ENCODE measurements at places on chromosomes 3 and 15. TPM values are rescaled to one million over a fixed set of nuclear protein-coding genes. Genes with fewer than 3 reads are reported as not detected.
A peak's percentile ranks its signal among the peaks of the same experiment; 100 is the strongest.

The RBP2 gene
- total RNA-seq, result not detected

The SIDT1 gene
- total RNA-seq, result 0.23 TPM

The CD200 gene
- total RNA-seq, result 67.0 TPM

The ZCWPW2 gene
- 0.30 TPM for total RNA-seq

The GTF2A2 gene
- total RNA-seq, result 143 TPM

The WNT5A gene
- 14.4 TPM for total RNA-seq

The ULK4 gene
- total RNA-seq, result 10.2 TPM

- no peak for DNase-seq
These were observed 133.5 kb downstream of the IGF1R start for GRCh38 chr15:98781838-98782237.

GRCh38 chr3:73255609-73256029 lies 194.2 kb downstream of the EBLN2 start:
- DNase-seq, result no peak

GRCh38 chr3:7876741-7877297 lies 624.8 kb upstream of the LMCD1 start:
- DNase-seq, result no peak

DNA sequence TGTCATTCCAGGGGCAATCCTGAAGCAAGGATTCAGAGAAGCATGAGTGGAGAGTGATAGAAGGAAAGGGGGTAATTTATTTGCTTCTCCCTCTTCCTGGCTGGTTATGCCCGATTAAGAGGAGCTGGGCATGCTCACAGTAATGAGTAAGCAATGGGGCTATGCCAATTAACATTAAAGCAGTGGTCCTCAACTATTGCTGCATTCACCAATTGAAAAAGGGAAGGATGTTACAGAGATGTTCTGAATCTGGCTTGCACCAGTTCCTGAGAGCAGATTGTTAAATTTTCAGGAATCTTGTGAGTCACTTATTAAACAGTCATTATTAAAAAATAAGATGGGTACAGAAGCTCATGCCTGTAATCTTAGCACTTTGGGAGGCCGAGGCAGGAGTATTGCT lies 85.9 kb upstream of the ZBTB20 start:
- DNase-seq, result no peak

- no peak for DNase-seq
These were observed 405.1 kb downstream of the TUSC7 start for GRCh38 chr3:117114517-117115265.

DNA sequence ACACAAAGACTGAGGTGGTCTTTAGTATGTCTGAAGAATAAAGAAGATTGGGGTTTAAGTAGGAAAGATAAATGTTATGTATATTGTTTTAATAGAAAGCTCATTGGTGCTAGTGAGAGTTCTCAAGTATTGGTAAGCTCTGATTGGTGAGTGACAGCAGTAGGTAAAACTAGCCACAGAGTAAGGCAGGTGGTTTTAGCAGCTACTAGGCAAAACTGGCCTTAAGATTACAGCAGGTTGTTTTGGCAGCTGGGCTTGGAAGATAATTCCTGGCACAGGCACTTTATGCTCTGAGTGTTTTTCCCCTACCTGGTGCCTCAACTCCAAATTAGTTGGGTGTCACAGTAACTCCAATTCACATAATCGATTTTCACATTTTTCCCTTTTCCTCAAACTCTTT lies 66.3 kb downstream of the STAG1 start:
- DNase-seq, result no peak

- no peak for DNase-seq
These were observed 24.8 kb downstream of the LINGO1 start for GRCh38 chr15:77607894-77608261.

- no peak for DNase-seq
These were observed 110.5 kb downstream of the SNRPN start for GRCh38 chr15:25065286-25065685.

- no peak for DNase-seq
These were observed 49.4 kb downstream of the CRYBG3 start for GRCh38 chr3:97871186-97871585.

DNA sequence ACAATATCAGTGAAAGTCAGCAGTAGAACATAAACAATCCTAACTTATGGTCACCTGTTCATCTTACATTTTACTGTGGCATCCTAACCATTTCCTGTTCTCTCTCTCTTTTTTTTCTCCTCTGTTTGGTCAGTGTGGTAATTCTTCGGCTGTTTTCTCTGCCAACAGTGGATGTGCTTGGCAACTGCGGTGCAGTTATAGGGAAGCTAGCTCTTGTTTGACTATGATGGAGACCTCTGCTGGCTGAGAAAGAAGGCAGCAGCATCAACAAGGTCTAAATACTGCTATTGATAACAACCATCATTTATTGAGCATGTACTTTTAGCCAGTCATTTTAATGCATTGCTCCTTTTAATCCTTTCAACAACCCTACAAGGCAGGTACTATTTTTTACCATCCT lies 723 bp upstream of the DRD3 start:
- no peak for DNase-seq

DNA sequence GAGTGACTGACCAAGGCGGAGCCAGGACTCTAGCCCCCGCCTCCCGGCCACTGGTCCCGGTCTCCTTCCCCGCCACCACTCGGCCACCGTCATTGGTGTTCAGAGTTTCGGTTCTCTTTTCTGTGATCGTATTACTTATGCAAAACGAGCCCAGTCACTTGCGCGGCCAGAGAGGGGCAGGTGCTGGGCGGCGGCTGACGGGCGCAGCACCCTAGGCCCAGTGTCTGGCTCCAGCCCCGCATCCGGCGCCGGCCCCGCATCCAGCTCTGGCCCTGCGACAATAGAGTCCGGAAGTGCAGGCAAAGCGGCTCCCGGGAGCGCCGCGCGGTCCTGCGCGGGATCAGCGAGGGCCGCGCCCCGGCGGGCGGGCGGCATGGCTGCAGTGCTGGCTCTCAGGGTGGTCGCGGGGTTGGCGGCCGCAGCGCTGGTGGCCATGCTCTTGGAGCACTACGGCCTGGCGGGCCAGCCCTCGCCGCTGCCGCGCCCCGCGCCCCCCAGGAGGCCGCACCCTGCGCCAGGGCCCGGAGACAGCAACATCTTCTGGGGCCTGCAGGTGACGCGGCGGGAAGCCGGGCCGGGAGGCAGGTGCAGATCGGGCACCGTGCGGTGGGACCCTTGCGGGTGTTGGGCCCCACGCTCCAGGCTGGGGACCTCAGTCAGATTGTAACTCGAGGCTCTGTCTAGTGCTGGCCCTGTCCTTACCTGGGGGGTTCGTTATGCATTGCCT lies at the start of gene TMEM62:
TMEM62 (plus strand) TSS at position 157 of the 727 bp plus-strand sequence; CDS start at position 374, 217 bp downstream.
- peak; percentile 52 for DNase-seq

DNA sequence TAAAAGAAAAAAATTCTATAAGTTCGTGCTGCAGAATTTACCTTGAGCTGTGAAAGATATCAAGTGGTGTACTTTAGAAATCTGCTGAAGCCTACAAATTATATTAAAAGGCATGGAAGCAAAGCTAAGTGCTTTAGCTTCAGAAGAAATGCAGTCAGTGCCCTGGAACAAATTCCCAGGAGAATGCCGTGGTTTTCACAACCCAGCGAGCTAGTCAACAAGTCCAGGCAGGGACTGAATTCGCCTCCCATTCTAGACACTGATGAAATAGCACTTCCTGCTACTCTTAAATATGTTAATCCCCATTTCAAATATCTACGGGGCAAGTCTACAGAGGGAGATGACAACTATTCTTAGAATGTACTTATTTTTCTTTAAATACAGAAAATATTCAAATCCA lies 326.4 kb upstream of the IGF1R start:
- no peak for DNase-seq

DNA sequence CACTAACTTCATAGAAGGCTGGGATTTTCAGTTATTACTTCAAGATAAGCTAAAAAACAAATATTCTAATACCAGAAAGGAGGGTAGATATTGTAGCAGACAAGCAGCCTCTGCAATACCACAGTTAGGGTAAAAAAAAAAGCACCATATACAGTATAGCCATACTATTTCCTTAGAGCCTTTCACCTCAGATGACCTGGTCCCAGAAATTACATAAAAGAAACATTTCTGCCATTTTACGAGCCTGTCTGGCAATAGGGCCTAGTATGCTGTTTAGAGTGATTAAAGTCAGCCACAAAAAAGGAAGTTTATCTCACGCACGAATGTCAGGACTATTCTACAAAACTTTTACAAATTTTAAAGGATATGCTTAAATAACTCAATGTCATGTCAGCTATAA lies 1016.6 kb downstream of the PLOD2 start:
- no peak for DNase-seq

- no peak for DNase-seq
These were observed 3.4 kb downstream of the PP2D1 start for GRCh38 chr3:20008646-20009045.

DNA sequence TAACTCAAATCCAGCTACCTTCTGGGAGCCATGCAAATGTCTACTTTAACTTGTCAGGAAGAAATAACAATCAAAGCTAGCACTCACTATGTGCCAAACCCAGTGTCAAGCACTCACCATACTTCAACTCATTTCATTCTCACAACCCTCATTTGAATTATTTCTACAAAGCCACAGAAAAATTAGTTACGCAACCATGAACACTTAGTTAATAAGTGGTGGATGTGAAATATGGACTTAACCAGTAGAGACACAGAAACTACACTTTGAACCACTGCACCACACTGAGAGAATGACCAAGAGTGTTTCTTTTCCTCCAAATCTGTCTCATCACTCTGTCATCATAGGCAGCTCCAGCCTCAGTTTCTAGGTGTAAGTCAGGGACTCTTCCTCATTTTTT lies 91.0 kb upstream of the MBNL1 start:
- DNase-seq, result no peak

DNA sequence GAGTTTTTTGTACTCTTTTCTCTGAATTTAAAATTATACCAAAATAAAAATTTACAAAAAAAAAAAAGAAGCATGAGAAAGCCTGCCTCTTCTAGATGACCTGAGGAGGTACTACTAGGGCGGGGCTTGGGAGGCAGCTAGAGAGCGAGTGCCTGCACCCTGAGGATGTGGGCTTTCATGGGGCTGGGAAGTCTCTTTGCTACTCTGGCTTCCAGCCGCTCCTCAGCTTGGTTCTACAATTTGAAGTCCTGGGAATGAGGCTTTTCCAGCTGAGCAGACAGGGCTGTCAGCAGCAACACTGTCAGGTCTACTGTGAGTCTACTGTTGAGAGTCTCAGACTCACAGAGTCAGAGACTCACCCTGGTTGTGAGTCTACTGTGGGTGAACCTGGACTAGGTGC lies 8.2 kb upstream of the PSTPIP1 start:
- no peak for DNase-seq

- DNase-seq, result no peak
These were observed 198.5 kb upstream of the COL8A1 start for GRCh38 chr3:99439892-99440291.

GRCh38 chr3:128823631-128824030 lies 55.8 kb upstream of the ACAD9 start:
- no peak for DNase-seq

DNA sequence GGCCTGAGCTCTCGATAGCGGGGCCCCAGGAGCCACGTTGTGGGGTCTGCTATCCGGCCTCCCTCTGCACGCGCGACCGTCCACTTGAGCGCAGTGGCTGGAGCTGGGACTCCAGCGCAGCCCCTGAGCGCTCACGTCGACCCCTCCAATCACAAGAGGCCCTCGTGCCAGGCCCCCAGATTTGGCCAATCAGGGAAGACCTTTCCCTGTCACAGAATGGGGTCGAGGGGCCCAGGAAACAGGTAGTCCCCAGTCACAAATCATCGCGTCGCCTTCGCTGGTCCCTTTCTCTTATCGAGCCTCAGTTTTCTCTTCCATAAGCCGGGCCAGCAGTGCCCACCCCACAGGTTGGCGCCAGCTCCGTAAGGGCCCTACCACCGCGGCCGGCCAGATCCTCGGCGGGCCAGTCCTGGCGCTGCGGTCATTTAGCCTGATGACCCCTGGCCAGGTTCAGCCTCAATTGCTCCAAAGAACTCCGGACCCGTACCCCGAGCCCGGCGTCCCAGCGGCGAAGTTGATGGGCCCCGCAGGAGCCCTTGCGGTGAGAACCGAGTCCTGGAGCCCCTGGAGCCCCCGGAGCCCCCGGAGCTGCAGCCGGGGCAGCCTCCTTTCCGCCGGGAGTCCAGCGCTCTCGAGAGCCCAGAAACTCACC lies 435 bp downstream of the ALDH1L1 start:
- DNase-seq, result peak; percentile 29

DNA sequence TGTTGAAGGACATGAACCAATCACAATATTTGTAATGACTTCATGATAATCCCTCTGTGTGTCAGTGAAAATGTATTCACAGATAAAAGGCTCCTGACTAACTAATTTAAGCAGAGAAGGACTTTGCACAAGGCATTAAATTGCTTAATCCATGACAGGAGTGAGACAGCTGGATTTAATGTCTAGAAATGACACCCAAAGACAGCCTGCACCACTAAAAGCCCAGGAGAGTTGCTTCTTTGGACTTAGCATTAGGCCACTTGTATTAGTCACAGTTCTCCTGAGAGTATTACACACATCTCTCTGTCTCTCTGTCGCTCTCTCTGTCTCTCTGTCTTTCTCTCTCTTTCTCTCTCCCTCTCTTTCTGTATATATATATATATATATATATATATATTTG lies 180.4 kb downstream of the GOLGA8K start:
- DNase-seq, result no peak

- no peak for DNase-seq
These were observed 5.9 kb downstream of the FLNB start for GRCh38 chr3:58013973-58014649.

DNA sequence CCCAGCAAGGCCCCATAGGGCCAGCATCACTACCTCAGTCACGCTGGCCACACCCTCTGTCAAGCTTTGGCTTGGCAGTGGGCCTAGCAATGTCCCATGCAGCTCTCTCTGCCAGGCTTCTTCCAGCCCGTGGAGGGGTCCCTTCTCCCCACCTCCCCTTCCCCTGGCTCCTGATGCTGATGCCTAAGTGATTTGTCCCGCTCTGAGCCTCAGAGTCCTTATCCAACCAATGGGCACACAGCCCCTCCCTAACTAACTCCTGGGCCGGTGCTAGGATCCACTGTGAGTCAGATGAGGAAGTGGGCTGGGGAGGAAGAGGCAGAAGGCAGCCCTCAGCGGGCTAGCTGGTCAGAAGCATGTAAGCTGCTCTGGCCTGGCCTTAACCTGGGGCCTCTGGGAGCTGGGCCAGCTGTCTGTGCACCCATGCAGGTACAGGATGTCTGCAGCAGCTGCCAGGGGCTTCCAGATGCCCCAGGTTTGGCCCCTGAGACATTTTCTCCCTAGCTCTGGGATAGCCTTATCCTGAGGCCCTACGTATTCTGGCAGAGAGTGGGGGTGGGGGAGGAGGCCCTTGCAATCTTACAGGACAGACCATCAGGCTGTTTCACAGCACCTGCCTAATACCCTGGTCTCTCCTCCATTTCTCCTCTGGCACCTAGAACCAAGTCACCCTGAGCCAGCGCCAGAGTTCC lies 740 bp upstream of the ZBTB47 start:
- DNase-seq, result no peak

DNA sequence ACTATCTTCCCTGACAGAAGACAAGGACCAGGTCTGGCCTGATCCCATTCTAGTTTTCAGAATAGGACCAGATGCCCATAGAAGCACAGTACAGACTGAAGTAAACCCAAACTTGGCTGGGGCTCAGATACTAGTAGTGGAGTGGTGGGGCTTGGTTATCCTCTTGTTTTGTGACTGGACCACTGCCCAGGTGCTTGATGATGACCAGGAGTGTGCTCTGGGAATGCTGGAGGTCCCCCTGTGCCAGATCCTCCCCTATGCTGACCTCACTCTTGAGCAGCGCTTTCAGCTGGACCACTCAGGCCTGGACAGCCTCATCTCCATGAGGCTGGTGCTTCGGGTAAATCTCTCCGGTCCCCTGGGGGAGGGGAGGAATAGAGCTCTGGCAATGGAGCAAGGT lies 36.3 kb downstream of the ESYT3 start:
- no peak for DNase-seq
